ENCODE measurements at places on chromosomes 3 and 15. TPM values are rescaled to one million over a fixed set of nuclear protein-coding genes. Genes with fewer than 3 reads are reported as not detected.

The ROPN1 gene
- total RNA-seq: not detected

DNA sequence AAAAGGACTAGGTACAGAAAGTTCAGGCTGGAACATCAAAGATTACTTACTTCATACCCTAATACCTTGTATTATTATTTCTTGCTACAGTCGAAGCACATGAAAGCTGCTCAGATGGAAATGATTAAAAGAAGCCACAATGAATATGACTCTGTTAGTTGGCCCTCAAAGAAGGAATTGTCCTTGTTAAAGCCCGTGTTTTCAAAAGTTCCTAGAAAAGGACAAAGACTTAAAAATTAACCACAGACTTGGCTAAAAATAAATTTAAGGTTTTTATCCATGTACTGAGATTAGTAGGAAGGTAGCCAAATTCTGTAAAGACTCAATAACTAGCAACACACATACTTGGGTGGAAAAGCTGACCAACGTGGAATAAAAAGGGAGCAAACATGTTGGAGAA, 251.0 kb upstream of the RARB start:
- no peak for DNase-seq

- DNase-seq: peak; percentile 64
Observed at GRCh38 chr3:112582244-112582874, 20.5 kb downstream of the SLC35A5 start.

- DNase-seq: no peak
Observed at GRCh38 chr15:73959801-73960200, 32.3 kb downstream of the STOML1 start.

DNA sequence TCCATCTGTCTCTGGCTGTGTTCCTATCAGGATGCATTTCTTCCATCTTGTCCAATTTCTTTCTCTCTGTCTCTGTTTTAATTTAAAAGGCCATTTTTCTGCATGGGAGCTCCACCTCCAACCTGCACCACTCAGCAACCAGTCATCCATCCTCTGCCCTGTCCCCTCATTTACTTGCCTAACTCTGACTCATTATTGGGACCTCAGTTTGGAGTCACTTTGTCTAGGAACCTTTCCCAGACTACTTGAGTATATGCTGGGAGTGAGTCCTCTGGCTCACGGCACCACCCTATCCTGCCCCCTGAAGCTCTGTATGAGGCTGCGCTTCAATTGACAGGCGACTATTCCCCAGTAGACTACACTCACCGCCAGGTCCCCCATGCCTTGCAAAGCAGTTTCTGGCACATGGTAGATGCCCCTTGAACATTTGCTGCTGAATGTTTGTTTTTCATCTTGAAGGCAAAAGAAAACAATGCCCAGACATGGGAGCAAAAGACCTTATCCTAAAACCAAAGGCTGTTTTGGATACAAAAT, 513.3 kb upstream of the CFAP20DC start:
- DNase-seq: no peak

DNA sequence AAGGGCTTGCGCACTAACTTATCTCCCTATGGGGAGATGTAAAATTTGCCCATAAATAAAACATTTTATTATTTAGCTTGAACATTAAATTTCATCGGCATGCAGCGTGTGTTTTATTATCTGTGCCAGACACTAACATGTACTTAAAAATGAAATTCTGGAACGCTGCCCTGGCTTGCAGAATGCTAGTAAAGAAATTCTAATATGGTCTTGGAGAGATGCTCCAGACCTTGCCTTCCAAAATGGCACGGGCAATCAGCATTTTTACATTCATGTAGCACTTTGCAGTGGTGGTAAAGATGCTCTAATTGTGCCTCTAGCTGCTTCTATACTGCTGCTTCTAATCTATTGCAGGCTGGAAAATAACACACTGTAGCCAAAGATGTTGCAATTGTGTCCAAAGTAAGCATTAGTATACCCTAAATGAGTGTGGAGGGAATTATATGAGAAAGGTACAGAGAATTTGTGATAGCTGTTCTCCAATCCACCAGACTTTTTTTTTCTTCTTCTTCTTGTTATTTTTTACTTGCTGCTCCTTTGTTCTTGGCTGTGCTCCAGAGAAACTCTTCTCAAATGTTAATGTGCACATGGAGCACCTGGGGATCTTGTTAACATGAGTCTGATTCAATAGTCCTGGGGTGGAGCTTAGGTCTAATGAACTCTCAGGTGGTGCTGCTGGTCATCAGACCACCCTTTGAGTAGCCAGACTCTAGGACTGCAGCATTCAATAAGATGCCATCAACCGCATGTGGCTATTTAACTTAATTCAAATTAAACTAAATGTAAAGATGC, 47.3 kb downstream of the CRABP1 start:
- no peak for DNase-seq

DNA sequence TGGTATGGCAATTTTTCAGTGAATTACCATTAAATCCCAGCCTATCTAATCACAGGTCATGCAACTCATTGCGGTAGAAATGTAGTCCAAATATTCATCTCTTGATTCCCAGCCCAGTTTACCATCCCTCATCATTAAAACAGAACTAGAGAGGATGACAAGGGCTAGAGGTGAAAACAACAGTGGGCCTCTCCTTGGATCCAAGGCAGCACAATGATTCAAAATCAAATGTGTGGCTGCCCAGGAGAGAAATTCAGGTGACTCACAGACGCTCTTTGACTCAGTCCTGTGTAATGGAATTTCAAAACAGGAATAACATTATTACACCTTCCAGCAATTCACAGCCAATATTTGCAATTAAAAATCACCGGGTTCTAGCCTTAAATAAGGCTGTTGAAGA, 246.5 kb downstream of the TBL1XR1 start:
- no peak for DNase-seq

The FAM227B gene
- 2.4 TPM for total RNA-seq

- no peak for DNase-seq
Observed at GRCh38 chr3:73868688-73869315, 244.1 kb upstream of the PDZRN3 start.

The SLC9C1 gene
- 0.28 TPM for total RNA-seq

- DNase-seq: peak; percentile 58
Observed at GRCh38 chr3:36700537-36701248, 63.7 kb downstream of the DCLK3 start.

DNA sequence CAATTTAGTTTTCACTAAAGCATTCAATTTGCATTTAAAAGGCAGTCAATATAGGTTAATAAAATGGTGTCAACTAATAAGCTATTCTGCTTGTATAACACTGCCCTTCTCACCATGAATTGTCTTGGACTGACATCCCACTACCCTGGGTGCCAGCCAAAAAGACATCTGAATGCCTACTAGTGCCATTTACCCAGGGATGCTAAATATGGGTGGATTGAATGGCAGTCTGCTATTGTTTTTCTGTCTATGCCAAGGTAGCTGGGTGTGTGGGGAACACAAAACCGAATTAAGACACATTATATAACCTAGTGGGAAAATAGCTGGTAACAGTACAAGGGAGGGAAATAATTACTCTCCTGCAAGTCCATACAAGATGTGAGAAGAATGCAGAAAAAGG, 240.0 kb upstream of the CFAP20DC start:
- DNase-seq: no peak

GRCh38 chr15:99114511-99115299, 9.8 kb downstream of the SYNM start:
- DNase-seq: no peak

The ZIC1 gene
- not detected for total RNA-seq

DNA sequence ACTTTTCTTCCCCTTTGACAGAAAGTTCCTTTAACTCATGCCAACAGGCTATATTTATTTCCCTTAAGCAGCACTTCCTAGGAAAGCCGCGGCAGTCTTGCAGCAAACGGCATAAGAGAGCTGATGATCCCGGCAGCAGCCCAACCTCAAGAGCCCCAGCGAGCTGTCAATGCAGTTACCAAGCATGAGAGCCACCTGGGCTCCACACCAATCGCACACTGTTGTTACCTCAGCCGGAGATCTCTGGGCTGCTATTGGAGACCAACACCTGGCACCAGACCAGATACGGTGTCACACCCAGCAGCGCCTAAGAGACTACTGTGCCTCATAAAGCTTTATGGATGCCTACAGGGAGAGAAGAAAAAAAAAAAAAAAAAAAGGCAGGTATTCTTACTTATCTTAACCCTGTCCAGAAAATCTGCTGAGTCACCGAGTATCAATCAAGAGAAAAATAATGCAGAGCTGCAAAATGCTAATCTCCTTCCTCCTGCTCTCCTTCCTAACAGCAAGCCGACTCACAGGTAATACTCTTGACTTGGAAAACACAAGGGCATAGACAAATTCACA, 11.7 kb downstream of the ABCC5 start:
- no peak for DNase-seq

- DNase-seq: no peak
Observed at GRCh38 chr3:173139420-173139819, 1.6 kb downstream of the SPATA16 start.

The VIPR1 gene
- total RNA-seq: 0.14 TPM

DNA sequence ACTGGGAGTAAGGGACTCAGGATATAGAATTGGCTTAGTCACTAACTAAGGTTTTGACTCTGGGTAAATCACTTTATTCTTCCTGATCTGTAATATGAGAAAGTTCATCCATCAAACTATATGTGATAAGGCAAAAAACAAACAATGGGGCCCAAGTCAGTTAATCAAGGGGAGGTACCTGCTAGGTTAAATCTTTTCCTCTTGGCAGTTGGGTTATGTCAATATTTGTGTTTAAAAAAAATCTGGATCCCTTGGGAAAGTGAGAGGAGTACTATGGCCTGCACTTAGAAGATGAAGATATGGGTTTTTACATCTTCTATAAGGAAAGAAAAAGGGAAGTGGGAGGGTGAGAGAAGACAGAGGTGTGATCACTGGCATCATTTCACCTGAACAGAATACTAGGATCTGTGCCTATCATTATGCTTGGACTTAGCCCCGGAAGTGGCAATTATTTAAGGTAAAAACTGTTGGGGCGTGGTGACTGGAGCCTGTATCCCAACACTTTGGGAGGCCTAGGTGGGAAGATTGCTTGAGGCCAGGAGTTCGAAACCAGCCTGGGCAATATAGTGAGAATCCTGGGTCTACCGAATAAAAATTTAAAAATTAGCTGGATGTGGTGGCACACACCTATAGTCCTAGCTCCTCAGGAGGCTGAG, 2.8 kb upstream of the SLC28A2 start:
- no peak for DNase-seq

Measured in activated CD8-positive, alpha-beta memory T cell treated with anti-CD3 and anti-CD28 coated beads, Interleukin-2, amount 10 ng/mL, durations not matched to agents 7 days and 5 days (primary cell).